SK-N-DZ (cell line): ENCODE measurements at places on chromosomes 6 and 20.

DNA sequence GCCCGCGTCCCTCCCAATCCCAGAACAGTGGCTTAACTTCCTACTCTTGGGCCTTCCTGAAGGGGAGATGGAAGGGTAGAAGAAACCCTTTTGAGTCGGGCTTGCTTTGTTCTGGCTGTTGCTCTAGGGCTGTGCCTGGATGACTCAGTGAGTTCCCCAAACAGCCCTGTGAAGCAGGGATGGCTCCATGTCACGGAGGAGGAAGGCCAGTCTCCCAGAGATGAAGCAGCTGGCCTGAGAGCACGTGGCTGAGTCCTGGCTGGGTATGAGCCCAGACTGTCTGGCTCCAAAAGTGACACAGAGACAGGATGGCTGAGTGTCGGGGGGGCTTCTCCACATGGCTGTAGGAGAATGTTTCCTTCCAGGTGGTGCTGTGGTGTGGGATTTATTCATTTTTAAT is 4.6 kb downstream of the SYTL3 start:
- peak; percentile 93 for DNase-seq

GRCh38 chr6:21947731-21948386 is 349.0 kb downstream of the PRL start:
- DNase-seq: no peak

DNA sequence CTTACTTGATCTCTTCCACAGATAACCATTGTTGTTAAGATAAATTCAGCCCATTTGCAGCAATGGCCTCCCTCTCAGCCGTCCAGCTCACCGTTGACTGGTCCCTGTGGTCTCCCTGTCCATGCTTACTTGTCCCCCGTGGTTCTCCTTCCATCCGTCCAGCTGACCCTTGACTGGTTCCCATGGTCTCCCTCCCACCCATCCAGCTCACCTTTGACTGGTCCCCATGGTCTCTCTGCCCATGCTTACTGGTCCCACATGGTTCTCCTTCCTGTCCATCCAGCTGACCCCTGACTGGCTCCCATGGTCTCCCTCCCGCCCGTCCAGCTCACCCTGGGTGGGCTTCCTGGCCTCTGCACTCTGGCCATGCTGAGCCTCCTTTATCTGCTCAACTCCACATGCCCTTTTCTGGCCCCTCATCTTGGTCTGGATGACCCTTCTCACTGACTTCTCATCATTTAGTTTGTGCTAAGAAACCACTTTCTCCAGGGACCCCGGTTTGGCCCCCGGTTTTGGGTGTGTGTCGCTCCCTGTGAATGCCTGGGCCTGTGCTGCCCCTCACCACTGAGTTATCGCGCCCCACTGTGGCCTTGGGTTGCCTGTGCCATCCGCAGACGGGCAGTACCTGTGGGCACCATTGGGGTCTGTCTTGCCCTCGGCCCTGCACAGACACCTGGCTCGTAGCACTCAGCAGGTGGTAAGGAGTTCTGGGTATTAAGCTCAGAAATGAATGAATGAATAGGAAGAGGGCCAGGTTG is 146.4 kb downstream of the ERMARD start:
- DNase-seq: no peak

- DNase-seq: no peak
These were observed 336.0 kb downstream of the RFPL4B start for GRCh38 chr6:112683106-112683505.

DNA sequence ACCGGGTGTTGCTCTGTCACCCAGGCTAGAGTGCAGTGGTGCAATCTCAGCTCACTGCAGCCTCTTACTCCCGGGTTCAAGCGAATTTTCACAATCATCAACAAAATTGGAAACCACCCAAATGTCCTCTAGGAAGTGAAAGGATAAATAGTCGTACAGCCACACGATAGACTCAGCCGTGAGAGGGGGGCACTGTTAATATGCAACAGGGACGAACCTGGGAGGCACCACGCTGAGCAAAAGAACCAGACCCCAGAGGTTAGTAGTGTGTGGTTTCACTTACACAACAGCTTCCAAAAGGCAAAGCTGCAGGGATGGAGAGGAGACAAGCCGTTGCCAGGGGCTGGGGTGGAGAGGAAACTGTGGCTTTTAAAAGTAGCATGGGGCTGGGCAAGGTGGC is 30.1 kb upstream of the NTSR1 start:
- DNase-seq: no peak

GRCh38 chr6:138101946-138102731 is 5.1 kb downstream of the PERP start:
- no peak for DNase-seq

GRCh38 chr20:11013801-11014200 is 340.0 kb upstream of the JAG1 start:
- no peak for DNase-seq

- DNase-seq: no peak
These were observed 64.9 kb upstream of the CITED2 start for GRCh38 chr6:139439349-139439748.

DNA sequence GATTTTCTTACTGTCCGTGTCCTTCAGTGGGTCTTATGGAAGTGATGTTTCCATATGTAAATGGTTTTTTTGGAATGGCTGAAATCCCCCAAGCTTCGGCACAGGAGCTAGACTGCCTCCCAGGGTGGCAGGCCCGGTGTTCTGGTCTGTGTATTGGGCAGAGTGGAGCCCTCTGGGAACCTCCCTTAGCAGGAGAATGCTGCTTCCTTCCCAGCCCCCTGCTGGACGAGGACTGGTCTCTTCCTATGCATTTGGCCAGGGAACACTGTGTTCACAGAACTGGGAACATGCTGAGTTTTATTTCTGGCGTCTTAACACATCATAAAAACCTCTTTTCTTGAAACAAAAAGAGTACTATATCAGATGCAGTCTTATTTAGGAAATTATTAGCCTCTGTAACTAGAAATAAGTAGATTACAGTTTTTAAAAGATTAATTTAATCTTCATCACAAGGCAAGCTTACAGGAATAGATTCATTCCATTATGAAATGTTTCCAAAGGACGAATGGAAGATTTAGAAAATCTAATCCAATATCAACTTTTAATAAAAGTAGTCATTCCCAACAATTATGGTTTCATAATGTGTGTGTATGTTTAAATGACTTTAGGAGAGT is 56.6 kb downstream of the SYTL3 start:
- peak; percentile 57 for DNase-seq

DNA sequence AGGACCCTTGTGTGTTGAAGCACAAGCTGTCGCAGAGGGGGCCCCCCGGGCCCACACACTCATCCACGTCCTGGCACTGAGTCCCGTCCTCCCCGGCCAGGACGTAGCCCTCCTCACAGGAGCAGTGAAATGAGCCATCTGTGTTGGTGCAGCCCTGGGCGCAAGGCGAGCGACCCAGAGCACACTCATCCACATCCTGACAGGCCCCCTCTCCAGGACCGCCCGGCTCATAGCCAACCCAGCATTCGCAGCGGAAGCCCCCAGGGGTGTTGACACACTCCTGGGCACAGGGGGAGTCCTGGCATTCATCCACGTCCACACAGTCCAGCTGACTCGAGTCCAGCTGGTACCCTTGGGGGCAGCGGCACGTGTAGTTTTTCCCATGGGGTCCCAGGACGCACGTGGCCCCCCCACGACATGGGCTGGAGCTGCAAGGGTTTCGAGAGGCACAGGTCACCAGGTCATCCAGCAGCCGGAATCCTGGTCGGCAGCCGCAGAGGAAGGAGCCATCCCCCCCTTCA is 1.2 kb downstream of the CD93 start:
- DNase-seq: no peak

- no peak for DNase-seq
These were observed 4.5 kb downstream of the SNAI1 start for GRCh38 chr20:49987015-49987867.

- DNase-seq: no peak
These were observed 59.6 kb upstream of the SDHAF4 start for GRCh38 chr6:70507161-70507560.

GRCh38 chr20:19301843-19302242 is 89.4 kb downstream of the SLC24A3 start:
- DNase-seq: no peak

DNA sequence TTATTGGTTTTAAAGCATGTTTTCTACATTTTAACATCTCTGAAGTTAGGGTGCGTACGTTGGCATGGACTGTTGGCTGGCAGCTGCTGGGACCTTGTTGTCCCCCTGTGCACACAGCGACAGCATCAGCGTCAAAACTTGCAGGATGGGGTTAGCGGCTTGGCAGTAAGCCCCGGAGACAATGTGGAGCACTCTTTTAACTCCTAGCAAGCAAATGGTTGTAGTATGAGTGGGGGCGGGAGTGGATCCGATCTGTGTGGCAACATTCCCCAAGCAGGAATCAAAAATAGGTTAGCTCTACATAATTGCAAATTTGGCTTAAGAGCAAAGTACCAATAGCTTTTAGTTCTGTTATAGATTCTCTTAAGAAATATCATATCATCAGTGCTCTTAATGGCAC is 70.1 kb downstream of the NRN1 start:
- DNase-seq: no peak

DNA sequence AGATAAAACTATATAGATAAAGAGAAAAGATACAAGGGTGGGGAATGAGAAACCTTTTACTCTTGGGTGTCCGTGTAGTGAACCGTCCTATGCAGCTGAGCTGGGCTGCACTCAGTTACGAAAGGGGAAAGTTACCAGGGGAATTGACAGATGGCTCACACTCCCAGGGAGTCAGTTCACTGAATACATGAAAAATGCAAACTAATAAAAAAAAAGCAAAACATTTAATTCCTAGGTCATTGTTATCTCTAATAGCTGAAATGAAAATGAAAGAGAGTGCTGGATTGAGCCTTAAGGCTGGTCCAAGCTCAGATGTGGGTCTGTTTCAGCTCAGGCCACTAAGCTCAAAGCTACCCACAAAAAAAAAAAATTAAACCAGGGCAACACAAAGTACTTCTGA is 138.0 kb downstream of the THBS2 start:
- no peak for DNase-seq

GRCh38 chr6:38018755-38019165 is 199.2 kb downstream of the ZFAND3 start:
- no peak for DNase-seq

GRCh38 chr20:4811661-4812181 is 90.0 kb downstream of the PRND start:
- no peak for DNase-seq

DNA sequence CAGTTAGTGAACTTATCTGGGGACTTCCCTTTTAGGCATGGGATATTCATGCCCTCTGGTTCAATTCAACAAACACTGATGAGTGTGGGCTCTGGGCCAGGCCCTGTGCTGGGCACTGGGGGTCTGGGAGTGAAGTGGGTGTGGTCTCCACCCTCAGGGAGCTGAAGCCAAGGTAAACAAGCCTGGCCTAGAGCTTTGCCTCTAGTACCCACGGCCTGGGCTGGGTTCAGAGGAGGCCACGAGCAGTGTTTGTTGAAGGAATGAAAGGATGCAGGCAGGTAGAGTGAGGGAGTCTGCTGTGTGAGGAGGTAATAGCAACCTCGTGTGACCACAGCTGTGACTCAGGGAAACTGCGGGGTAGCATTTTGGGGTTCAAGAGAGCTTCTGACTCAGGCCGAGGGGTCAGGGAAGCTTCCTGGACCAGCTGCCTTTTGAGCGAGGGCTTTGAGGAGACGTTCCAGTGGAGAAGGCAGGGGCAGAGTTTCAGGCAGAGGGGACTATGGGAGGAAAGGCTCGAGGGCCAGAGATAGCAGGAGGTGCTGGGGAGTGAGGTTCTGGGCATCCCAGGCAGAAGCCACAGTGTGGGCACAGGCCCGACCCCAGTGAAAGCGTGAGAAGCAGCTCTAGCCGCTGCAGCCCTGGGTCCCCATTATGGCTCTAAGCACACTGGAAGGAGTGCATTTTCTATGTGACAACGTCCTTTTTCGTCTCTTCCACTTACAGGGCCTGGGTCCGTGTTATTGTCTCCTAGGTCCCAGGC is 5.6 kb downstream of the MYLK2 start:
- no peak for DNase-seq

DNA sequence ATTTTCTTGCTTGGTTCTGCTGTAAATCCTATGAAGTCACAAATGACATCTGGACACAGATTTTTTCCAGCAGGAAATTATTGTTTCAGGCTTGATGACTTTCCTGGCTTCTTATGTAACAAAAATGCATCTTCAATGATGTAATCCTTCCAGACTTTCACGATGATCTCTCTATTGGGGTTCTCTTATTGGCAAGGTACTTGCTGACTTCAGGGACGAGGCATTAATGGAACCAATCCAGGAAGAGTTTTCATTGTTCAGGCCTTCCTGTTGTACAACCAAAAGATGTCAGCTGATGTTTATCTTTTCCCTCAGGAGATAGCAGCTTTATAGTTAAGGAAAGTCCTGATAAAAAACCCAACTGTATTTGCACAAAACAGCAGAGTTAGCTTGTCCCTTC is 118.5 kb upstream of the MMS22L start:
- no peak for DNase-seq

DNA sequence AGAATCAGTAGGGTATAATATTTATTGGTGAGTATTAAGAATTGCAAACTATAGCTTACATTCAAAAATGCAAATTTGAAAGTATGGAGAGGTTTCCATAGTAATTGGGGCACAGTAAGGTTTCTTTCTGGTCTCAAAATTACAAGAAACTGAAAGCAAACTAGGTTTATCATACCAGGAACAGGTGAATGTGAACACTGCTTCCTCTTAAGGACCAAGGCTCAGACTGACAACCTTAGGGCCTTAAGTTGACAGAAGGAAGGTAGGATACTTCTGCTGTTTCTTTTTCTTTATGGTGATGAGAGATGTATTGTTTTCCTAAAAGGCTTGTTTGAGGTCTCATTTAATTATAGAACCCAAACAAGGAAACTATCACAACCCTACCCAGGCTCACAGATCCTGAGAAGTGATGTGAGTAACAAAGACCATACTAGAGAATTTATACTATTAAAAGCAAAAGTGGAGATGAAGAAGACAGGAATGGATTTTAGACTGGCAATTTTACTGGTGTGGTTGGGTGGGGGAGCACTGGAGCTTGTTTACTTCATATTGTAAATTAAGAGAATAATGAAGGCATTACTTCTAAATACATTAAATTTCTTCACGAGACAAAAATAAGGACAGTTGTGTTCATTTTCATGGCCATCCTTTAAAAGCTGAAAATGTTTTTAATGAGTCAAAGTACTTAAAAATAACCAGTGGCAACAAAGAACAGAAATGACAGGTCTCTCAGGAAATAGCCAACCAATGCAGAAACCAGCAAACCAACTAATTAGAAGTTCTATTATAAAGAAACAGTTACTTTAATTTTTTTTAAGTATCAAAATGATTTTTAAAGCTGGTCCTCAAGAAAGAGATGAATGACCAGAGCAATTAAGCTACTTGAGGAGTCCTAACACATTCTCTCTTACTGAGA is 21.3 kb downstream of the STAU1 start:
- DNase-seq: no peak

DNA sequence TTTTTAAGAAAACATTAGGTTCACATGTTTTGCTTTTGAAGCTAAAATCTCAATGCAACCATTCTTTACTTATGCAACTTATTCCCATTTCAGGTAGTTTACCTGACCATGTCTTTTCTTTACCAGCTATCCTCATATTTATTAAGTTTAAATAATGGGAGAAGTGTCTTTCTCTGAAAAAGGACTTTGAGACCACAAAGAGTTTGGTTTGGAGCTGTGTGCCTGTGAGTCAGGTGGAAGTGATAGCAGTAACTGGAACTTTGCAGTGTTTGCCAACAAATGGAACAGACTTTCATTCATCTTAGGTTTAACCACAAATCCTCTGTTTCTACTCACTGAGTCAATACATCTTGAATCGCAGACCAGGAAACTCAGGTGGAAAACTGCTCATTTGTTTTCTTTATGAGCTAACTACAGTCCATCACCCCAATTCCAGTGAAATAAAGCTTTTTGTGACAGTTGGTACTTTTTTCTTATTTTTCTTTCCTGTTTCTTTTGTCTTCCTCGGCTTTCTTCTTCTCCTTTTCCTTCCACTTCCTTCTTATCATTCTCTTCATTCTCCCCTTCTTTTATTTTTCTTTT is 148.3 kb upstream of the RIN2 start:
- DNase-seq: no peak
